ENCODE measurements at places on chromosomes 2 and 18. TPM values are rescaled to one million over a fixed set of nuclear protein-coding genes. Genes with fewer than 3 reads are reported as not detected.
A peak's percentile ranks its signal among the peaks of the same experiment; 100 is the strongest.

Gene DYNAP
- not detected for total RNA-seq

GRCh38 chr2:216074794-216075193 lies 6.8 kb downstream of the PECR start:
- DNase-seq: no peak

GRCh38 chr2:2664989-2665833 lies 334.1 kb upstream of the MYT1L start:
- no peak for DNase-seq

DNA sequence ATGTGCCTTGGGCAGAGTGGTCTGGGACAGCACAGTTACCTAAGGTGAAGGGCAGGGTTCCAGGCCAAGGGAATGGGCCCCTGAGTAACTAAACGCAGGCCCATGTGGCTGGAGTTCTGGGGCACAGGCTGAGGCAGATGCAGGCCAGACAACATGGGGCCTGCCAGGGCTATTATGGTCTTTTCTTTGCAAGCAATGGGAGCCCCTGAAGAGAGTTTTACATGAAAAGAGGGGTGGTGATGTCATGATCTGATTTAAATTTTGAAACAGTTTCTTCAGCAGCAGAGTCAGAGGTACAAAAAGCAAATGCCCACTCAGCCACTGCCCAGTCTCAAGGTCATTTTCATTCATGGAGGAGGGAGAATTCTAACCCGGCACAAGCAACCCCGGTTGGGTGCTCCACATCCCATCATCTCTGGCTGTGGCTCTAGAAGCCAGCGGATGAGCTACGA lies 5.6 kb downstream of the CHST10 start:
- DNase-seq: no peak

Gene ANXA4
- total RNA-seq: 30.6 TPM

DNA sequence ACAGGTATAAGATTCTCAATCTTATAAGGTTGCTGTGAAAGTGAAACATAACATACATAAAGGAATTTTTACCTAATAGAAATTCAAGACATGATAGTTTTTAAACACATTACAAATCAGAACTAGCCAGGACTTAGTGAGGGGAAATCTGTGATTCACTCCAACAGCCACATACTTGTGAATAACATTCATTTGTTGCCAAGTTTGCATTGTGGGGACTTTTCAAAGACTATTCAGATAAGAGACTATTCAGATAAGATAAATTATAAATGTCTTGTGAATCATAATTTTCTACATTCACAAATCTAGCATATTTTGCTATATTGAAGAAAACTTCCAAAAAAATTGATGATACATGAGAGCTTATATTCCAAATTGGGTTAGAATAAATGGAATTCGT lies 345.3 kb upstream of the CDH20 start:
- DNase-seq: no peak

DNA sequence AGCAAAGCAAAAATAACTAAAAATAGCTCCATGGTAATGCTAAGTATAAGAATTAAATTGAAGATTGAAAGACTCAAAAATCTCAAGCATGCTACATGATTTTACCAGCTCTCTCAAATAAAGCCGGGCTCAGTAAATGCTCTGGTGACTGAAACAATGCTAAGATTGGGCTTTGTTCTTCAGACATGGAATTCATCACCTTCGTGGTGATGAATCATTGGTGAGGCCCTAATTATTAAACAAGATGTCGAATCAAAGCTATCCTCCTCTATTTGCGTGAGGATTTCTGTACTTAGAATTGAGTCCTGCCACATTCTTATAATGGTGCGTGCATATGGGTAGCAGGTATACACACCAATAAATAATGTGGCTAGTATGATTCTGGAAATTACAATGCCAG lies 58.8 kb upstream of the LRRTM1 start:
- DNase-seq: no peak

Gene BCL2
- 7.3 TPM for total RNA-seq

- DNase-seq: no peak
These were observed 26.6 kb upstream of the SCN7A start for GRCh38 chr2:166520604-166521003.

DNA sequence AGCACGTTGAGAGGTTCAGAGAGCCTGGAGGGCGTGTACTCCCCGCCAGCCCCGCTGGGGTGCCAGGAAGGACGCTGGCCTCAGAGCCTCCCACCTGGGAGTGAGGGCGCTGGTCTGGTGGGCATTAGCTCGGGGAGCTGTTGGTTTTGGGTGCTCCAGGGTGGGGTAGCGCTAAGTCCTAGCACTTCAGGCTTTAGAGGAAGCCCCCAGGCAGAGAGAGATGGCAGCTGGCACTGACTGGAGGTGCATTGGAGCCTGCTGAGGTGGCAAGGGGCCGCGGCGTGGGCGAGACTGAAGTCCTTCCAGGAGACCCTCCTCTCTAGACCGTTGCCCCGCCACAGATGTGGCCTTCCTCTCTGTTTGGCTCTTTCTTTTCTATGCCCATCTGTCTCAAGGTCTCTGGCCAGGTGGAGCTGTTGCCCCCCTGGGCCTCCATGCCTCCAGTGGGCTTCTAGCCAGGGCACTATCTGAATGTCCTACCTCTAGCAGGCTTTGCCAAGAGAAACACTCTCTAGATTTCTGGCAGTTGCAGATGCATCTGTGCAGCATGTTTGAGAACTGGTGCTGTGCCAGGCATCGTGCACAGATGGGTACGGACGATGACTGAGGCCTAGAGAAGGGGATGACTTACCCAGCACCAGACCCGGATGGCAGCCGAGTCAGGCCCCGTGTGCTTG lies 6.6 kb downstream of the CAPN10 start:
- DNase-seq: peak; percentile 54

Gene MAP2
- total RNA-seq: 6.2 TPM

DNA sequence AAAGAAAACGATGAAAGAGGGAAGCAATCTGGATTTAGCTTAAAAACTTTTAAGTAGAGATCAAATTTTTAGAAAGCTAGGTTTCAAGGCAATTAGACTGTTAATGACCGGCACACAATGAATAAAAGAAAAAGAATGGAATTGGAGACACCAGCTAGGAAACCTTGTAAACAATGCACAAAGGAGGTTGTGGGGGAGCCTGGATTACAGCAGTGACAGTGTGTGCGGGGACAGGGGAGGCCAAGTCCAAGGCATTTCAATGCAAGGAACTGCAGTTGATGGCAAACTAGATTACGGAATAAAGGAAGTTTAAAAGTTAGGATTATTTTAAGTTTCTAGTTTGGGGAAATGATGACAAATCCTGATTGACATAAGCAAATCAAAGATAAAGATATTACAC lies 74.5 kb downstream of the DTNB start:
- DNase-seq: no peak

GRCh38 chr2:74441170-74441689 lies 507 bp downstream of the RTKN start:
- DNase-seq: no peak

- no peak for DNase-seq
These were observed 813.9 kb upstream of the CNTNAP5 start for GRCh38 chr2:123211181-123211580.

Gene LDLRAD4
- total RNA-seq: 43.3 TPM

GRCh38 chr2:152716805-152717227 lies 445 bp downstream of the PRPF40A start:
- DNase-seq: no peak

Gene COX5B
- 1,153 TPM for total RNA-seq

Gene ZNF804A
- total RNA-seq: not detected

Gene CCBE1
- total RNA-seq: 3.2 TPM

Gene HOXD3
- not detected for total RNA-seq

DNA sequence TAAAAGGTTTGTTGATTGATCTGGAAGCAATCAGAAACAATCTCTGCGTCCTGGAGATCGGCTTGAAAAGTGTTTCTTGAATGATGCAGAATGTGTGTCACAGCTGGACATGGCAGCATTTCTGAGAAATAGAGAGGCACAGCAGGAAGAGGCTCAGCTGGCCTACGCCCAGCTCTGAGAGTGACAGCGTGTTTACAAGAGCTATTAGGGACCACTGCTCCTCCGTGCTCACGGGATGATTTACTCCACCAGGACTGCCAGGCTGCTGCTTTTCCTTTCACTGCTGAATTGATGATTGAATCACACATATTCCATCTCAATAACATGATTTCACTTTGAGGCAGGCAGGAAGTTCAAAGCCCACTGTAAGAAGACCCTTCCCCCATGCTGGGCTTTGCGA lies 62.8 kb downstream of the GALNT14 start:
- DNase-seq: no peak

DNA sequence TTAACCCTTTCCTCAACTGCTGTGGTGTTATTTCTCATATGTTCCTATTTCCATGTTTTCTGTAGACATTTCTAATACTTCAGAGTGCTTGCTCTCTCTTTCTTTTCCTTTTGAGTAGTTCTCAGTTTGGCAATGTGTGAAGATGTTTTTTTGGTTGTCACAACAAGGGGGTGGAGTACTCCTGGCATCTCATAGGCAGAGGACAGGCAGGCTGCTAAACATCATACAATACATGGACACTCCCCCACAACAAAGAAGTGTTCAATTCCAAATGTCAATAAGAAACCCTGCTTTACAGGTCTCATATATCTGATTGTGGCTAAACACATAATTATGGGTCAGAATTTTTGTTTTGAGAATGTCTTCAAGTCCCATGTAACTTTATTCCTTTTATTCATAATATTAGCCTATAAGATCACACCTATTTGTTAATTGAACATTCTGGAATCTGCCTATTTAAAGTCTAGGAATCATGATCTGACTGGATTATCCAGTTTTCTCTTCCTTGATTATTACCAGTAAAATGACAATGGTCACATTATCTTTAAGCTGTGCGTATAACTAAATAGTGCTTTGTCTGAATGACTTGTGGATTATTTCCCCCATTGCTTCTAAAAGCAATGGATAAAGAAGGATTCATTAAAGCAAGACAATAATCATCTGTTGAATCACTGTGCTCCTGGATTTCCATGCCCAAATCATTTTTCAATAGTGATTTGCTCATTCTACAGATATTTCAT lies 46.8 kb upstream of the ITPRID2 start:
- no peak for DNase-seq

Gene SOWAHC
- 2.3 TPM for total RNA-seq

DNA sequence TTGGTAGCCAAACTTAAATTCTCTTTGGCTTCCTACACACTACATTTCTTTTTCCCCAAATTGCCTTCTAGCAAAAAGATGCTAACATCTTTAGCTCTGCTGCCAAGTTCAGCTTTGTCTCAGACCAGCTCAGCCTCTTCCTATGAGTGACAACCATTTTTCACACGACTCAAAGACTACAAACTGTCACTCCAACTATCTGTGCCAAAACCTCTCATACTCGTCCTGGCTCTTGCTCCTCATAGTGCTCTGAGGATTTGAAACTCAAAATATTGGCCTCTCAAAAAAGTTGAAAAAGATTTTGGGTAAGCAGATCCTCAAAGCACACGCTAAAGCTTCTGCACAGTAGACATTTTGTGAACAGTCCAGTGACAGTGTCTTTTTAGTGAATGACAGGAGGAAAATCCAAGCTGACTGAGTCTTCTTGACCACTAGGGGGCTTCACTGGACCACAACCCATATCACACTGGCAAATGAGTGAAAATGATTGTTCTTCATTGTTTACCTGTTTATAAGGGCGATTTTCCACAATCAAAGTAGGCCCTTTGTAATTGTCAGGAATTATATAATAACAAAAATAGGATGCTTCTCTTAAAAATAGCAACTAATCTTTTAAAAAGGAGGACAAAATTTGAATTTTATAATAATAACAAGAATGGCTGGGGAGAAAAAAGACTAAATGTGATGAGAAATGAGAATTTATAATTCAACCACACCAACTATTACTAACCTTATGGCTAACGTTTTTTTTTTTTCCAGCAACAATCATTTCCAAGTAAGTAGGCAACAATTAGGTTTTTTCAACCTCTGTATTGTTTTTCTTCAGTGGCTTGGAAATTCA lies 85.5 kb upstream of the PGAP1 start:
- no peak for DNase-seq

Gene RNF125
- 3.5 TPM for total RNA-seq

Gene GRB14
- total RNA-seq: 39.3 TPM

GRCh38 chr2:85470850-85471800 lies 52.6 kb downstream of the SH2D6 start:
- no peak for DNase-seq

- peak; percentile 25 for DNase-seq
These were observed 22.7 kb downstream of the GPR55 start for GRCh38 chr2:230902180-230902899.

Measured in left ventricle myocardium inferior (tissue), 1 donor.